ENCODE measurements at places on chromosomes 11 and 22.

DNA sequence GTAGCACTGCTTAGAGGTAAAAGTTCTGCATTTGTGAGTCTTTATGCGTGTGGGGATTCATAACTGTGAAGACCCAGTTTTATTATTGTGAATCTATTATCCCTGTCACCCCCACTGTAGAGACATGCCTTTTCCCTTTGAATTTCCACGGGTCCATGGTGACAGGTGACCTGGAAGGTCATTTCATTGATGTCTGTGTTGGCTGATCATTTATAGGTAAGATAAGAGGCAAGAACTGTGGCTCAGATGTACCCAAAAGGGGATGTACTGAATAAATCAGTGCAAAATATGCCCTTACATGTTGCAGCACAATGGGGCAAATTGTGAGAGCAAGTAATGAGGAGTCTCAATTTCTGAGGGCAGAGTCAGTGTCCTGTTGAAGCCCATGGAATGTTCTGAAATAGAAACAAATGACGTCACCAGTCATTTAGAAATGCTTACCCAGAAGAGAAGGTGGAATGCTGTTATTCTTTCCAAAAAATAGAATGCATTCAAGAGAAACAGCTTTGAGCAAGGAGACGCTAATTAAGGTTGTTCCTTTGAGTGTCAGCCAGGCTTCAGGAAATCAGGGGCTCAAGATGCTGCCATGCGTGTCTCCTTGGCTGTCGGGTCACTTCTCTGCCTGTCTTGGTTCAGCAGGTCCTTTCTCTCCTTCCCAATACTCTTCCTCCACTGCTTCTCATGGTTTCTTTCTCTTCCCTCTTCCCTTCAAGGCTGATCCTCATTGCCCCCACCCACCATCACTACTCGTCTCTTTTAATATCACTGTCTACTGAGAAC is 118.7 kb upstream of the E2F8 start:
- DNase-seq = no peak

DNA sequence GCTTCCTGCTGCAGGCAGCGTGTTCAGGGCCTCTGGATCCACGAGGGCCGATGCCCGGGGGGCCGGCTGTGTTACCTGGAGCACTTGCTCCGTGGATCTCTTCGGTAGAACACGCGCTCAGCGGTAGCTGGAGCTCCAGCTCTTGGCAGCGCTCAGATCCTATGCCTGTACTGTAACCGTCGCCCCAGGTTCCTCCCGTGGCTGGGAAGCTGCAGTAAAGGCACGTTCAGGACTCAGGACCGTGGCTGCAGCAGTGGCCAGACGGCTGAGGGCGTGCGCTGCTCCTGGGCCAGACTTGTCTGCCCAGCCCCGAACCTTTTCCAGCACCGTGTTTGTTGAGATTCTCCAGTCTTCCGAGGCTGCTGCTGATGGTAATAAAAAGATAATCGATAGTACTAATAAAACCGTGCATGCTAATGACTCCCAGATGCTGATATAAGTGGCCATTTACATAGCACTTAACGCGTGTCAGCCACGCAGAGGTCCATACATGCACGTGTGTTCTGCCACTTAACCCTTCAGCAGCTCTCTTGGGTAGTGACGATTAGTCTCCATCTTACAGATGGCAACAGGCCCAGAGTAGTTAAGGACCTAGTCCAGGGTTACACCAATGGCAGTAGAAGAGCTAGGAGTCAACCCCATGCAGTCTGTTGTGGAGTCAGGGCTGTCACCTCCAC is 1.4 kb downstream of the MOV10L1 start:
- DNase-seq = no peak

- DNase-seq = no peak
Observed at GRCh38 chr11:17611049-17611448, 64.0 kb downstream of the OTOG start.

DNA sequence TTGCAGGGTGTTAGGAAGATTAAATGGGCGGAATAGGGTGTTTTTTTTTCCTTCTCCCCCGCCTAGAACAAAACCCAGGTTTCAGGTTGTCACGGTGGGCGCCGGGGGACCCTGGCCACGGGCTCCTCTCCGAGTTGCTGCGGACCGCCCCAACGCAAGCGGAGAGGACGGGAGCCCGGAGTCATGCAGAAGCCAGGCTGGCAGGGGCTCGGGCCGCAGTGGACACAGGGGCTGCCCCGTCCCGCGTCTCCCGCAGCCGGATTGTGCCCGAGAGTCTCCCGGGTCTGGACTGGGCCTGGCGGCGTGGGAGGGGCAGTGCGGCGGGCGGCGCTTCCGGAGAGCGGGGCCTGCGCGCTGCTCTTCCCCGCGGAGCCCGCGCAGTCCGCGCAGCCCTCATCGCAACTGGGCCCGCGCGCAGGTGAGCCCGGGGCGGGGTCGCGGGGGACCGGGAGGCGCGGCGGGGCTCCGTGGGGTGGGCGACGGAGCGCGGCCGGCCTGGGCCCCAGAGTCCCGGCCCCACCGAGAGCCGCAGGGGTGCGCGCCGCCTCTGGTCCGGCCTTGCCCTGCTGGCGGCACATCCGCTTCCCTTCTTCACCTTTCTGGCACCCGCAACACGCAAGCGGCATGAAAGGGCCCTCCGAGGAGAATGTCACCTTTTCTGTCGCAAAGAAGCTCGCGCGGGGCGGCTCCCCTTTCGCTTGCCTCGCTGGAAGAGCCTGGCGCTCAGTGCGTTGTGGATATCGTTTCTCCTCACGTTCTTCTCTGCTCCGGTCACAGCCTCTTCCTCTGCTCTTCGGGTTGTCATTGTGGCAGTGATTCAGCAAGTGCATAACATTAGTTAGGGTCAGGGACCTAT is at the start of gene TIRAP:
TIRAP (plus strand) TSS at position 358 of the 856 bp plus-strand sequence. CDS start 7,802 bp downstream, outside the sequence.
- peak; percentile 36 for DNase-seq

GRCh38 chr11:128900468-128900867 is 9.3 kb downstream of the KCNJ5 start:
- DNase-seq = no peak

DNA sequence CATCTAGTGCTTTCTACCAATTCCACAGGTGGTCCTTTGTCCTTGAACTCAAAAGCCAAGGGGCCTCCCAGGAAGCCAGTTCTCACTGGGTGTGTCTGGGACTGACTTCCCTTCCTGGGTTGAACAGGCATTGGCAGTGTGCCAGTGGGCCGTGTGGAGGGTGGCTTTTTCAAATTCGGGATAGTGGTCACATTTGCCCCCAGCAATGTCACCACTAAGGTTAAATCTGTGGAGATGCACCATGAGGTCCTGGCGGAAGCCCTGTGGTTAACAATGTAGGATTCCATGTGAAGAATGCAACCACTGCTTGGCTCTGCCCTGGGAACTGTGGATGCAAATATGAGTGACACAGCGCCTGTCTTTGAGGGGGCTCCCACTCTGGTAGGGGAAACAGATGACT is 53.2 kb upstream of the MTNR1B start:
- DNase-seq = no peak

GRCh38 chr11:120835601-120836228 is 188.2 kb upstream of the TBCEL start:
- no peak for DNase-seq

- DNase-seq = peak; percentile 35
Observed at GRCh38 chr11:73308003-73308960, at the start of gene ARHGEF17. Gene ARHGEF17, plus strand, starts transcription at chr11:73308276. Its CDS starts 363 bp downstream, at chr11:73308639.

DNA sequence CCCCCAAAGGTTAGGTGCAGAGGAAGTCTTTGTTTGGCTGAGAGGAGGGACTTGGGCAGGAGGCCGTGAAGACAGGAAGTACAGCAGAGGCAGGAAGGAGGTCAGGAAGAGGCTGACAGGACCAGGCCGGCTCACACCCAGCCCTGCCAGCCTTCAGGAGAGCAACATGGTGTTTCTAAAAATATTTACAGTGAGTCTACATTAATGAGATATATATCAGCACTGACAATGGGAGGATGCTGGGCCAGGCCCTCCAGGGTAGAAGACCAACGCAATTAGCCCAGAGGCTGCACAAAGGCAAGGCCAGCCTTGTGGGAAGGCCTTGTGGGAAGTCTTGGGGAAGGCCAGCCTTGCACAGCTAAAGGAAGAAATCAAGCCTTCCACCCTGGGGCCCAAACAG is 7.9 kb upstream of the APLNR start:
- no peak for DNase-seq

- DNase-seq = no peak
Observed at GRCh38 chr11:18265949-18266348, at the start of gene SAA1. Gene SAA1, plus strand, starts transcription at chr11:18266264. Its CDS starts 624 bp downstream, at chr11:18266888.

- DNase-seq = no peak
Observed at GRCh38 chr22:33728847-33729246, 191.4 kb downstream of the LARGE1 start.

- DNase-seq = no peak
Observed at GRCh38 chr11:35084817-35085440, 54.0 kb upstream of the CD44 start.

GRCh38 chr11:115222218-115222862 is 281.9 kb downstream of the CADM1 start:
- DNase-seq = no peak

- DNase-seq = no peak
Observed at GRCh38 chr11:95585752-95586077, 203.9 kb downstream of the FAM76B start.

DNA sequence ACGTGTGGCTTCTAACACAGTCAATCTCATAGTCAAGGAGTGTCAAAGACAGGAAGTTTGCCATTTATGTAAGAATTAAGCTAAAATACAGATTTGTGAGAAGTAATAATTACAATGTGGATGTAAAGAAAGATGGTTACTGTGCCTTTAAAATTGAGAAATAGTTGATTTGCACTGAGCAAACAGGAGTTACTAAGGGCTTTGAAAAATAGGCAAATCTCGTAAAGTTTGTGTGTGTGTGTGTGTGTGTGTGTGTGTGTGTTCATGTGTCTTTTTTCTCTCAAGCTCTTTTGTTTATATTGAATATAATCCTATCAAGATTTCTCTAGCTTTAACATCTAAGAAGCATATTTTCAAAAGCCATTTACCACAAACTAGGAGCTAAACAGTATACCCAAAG is 2284.5 kb downstream of the LRRC4C start:
- DNase-seq = no peak

DNA sequence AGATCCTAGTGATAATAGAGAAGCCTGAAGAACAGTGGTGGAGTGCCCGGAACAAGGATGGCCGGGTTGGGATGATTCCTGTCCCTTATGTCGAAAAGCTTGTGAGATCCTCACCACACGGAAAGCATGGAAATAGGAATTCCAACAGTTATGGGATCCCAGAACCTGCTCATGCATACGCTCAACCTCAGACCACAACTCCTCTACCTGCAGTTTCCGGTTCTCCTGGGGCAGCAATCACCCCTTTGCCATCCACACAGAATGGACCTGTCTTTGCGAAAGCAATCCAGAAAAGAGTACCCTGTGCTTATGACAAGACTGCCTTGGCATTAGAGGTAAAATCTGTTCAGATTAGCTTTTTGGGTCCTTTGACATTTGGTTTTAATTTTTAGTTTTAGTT is 16.7 kb downstream of the CRKL start:
- no peak for DNase-seq

DNA sequence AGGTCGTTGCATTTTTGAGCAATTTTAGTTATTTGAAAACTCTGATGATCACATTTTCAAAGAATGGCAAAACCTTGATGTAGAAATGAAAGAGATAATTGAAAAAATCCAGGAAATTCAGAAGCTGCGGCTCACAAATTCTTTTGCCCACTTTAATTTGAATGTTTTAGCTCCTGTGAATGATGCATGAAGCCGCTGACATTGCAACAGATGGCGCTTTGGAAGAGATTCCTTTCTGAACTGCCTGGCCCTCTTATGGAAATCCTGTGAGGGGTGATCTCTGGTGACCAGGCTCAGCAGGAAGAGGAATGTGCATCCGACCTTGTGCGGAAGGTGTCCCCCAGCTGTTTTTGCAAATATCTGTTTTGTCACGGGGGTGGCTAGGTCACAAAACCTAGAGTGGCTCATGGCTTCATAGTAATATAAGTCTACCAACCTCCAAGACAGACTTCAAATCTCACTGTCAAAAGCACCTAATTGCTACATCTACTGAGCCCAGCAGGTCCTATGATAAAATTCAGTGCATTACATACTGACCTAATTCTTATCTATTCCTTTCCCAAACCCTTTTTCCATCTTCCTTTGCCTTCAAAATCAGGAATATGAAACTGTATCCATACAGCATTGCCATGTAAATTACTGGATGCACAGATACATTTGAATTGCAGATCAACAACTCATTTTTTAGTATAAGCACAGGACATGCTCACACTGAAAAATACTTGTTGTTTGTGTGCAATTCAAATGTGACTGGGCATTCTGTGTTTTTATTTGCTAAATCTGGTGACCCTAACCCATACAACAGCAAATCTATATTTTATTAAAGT is 412.7 kb downstream of the ETS1 start:
- DNase-seq = no peak

DNA sequence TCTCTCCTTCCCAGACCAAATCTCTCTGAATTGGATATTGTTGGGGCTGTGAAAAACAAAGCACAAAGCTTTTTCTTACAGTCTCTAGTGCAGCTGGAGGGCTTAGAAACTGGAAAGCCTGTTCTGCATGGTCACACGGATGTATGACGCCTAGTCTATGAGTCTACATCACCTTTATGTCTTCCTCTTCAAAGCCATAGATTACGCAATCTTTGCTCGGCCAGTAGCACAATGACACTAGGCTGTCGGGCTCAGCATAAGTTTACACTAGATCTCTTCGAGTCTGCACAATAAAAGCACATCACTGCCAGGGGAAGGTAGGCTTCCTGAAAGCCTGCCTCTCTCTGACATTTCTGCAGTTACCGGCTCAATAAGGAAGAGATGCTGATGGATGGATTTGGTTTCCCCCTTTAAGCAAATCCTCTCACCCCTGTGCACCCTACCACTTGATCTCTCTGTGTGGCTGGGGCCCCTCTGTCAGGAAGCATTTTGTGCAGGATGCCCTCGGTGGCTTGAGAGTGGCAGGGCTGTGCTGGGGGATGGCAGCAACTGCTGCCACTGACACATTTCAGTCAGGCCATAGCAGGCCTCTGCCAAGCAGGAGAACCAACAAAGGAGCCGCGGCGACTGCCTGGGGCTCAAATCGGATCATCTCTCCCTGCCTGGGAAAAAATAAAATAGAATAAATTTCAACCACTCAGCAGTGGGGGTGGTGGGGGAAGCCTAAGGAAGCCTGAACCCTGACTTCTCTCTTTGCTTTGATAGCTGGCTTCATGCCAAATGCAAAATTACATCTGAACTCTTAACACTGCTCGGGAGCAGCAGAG is 1272.8 kb downstream of the LRRC4C start:
- no peak for DNase-seq

- no peak for DNase-seq
Observed at GRCh38 chr11:69437001-69437875, 44.2 kb upstream of the LINC01488 start.

GRCh38 chr11:46559815-46560214 is 34.0 kb downstream of the AMBRA1 start:
- no peak for DNase-seq

GRCh38 chr11:105045676-105046296 is 651 bp upstream of the CARD16 start:
- DNase-seq = no peak

- no peak for DNase-seq
Observed at GRCh38 chr11:129455756-129456655, 80.4 kb downstream of the BARX2 start.

- no peak for DNase-seq
Observed at GRCh38 chr11:69230856-69231425, 63.0 kb upstream of the MYEOV start.
